Stimulated activated CD4-positive, alpha-beta T cell treated with anti-CD3 and anti-CD28 coated beads, TNF-alpha, amount 100 ng/mL, for 4 hours (primary cell): ENCODE measurements at places on chromosomes 11 and 22.
A peak's percentile ranks its signal among the peaks of the same experiment; 100 is the strongest.

DNA sequence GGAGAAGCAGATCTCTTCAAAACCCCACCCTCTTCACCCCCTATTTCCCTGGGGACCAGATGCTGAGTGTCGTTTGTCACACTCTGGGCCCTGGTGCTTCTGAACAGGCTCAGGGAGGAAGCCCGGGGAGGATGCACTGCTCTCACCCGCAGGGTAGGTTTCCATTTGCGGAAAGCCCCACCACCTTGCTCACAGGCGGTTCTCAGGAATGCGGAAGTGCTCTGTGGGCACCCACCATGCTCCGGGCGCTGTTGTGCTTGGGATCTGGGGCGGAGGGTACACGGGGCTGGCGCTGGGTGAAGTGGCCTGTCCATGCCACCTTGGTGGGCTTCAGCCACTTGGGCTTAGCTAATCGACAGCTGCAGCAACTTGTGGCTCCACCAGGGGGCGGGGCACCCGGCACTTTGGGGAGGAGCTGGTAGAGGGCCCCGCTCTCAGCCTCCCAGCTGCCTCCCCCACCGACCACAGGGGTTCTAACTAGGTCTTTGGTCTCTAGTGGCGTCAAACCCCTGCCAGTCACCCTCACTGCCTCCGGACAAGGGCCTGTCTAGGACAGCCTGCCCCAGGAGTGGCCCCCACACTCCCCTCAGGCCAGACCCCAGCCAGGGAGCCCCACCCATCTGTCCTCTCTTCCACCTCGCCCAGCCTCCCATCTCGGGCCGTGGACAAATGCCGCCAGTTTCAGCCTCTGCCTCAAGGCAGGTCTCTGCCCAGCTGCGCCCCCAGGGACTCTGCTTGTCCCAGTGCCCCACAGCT lies 7.4 kb downstream of the NDUFV1 start:
- peak; percentile 67 for DNase-seq

- no peak for DNase-seq
Measured at GRCh38 chr22:37343863-37344734, 61.8 kb downstream of the CYTH4 start.

DNA sequence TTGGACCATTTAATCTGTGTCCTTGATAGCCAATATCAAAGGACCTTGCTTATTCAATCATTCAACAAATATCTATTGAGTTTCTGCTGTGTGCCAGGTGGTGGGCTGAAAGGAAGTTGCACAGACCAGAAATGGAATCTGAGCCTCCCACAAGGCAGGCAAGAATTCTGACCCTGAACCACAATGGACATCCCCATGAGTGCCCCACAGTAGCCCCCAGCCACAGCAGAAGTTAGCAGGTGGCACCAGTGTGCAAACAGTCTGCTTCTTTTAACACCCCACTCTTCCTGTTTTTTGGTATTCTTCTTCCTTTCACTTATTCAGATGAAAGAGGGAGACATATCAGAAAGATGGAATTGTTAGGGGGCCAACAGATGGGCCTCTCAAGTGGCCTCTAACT lies 12.2 kb upstream of the SERPING1 start:
- DNase-seq: no peak

- no peak for DNase-seq
Measured at GRCh38 chr11:69189059-69189458, 33.3 kb downstream of the SMIM38 start.

- DNase-seq: no peak
Measured at GRCh38 chr11:98766903-98767302, 253.8 kb upstream of the CNTN5 start.
